GDM1 (cell line): ENCODE measurements at places on chromosomes 2 and 18.

DNA sequence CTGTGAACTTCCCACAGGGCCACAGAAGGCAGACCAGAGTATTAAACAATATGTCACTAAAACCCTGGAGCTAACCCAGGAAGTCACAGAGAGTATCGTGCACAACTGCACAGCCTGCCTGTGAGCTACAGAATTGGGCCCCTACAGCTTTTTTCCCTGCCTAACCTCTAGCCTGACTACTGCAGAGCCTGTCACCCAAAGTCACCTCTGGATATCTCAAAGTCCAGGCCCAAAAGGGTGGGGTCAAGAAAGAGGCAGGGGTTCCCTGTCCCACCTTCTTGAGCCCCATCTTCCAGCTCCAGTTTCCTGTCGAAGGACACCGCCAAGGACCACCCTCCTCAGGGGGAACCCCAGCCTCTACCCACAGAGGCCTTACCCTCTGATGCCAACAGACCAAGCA, 13.5 kb downstream of the GAD1 start:
- DNase-seq, result no peak

GRCh38 chr18:57624988-57625387, 3.4 kb upstream of the NARS1 start:
- no peak for DNase-seq

DNA sequence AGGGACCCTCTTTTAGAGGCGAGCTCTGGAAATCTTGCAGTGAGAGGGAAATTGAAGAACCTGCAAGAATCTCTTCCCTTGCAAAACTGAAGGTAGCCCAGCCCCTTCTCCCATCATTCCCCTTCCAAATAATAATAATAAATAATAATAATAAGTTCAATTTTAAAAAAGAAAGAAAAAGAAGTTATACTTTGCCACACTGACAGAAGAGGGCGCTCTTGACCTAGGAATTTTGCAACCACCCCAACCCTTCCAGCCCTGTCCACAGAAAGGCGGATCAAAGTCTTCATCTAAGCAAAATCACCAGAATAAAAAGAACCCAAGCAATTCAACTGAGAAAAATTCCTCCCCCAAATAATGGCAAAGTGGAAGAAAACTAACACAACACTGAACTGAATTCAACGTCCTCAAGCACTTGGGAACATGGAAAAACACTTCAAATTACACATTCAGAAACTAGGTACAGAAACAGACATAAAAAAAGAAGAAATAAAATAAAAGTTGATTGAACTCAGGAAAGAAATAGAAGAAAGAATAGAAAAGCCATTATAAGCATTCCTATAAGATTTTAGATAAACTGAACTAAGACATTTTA, 98.9 kb upstream of the GLS start:
- DNase-seq, result peak; percentile 7

DNA sequence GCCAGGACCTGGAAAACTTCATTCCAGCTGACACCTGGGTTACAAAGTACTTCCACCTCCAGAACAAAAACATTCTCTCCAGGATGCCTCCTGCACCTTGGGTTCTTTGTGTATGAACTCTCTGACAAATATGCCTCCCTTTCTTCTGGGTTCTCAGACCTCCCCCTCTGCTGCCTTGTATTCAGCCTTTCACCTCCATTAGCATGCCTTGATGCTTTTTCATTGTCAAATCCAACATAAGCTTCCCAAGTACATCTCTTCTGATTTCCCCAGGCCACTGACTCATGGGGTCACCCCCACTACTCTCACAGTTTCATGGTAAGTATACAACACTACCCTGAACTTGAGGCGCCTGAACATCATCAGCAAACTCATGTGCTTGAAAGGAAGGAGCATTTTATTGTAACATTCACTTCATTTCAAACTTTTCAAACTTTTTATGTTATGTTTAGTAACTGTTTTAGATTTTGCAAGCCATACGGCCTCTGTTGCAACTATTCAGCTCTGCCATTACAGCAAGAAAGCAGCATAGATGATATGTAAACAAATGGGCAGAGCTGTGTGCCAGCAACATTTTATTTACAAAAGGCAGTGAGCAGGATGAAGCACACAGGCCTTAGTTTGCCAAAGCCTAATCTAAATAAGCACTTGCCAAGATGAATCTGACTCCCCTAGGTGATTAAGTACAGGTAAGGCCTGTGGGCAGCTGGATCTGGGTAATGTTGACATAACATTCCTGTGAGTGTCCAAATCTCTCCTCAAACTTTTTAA, 32.5 kb upstream of the MRPS9 start:
- no peak for DNase-seq

- DNase-seq, result no peak
Observed at GRCh38 chr18:22567794-22568193, 150.1 kb upstream of the CTAGE1 start.

DNA sequence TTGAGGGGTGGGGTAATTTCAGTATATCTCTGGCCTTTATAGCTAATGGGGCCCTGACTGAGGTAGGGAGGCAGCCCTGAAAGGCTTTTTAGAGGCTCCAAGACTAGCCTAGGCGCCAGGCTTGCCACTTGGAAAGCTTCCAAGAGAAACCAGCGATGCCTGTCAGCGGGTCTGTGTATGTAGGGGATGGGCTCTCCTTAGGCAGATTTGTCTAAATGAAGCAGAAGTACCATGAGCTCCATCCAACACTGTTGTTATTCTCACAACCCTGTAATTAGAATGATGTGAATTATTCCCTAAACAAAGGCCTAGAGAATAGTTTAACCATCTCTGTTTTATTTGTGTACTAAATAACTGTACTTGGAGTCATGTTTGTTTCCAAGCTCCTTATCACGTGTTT, 138.1 kb downstream of the B3GNT2 start:
- peak; percentile 14 for DNase-seq

DNA sequence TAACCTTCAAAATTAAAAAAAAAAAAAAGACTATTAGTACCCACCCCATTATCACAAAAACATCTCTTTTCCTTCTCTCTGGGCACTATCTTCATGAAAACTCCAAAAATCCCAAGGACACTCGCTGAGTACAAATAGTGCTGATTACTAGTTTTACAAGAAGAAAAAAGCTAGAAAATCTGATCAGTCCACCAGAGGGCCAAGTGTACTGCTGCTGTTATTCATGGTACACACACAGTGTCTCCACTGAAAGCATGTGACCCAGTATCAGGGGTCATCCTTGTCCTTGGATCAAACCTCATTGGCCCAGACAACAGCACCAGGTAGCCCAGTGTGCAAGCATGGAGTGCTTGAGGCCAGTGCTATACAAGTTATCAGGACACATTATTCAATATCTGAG, 382.7 kb upstream of the KLHL29 start:
- no peak for DNase-seq

- DNase-seq, result no peak
Observed at GRCh38 chr2:38997781-38998180, 108.1 kb downstream of the ARHGEF33 start.

DNA sequence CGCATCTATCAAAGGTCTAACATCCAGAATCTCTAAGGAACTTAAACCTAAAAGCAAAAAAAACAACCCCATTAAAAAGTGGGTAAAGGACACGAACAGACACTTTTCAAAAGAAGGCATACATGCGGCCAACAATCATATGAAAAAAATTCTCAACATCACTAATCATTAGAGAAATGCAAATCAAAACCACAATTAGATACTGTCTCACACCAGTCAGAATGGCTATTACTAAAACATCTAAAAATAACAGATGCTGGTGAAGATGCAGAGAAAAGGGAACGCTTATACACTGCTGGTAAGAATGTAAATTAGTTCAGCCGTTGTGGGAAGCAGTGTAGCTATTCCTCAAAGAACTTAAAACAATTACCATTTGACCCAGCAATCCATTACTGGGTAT, 38.0 kb downstream of the PPP3R1 start:
- DNase-seq, result no peak

- DNase-seq, result no peak
Observed at GRCh38 chr2:111221701-111222100, 101.0 kb downstream of the BCL2L11 start.

GRCh38 chr2:73069855-73070642, 1.5 kb downstream of the SFXN5 start:
- no peak for DNase-seq
